HFF-Myc (cell line): ENCODE measurements at places on chromosomes 2 and 18.

DNA sequence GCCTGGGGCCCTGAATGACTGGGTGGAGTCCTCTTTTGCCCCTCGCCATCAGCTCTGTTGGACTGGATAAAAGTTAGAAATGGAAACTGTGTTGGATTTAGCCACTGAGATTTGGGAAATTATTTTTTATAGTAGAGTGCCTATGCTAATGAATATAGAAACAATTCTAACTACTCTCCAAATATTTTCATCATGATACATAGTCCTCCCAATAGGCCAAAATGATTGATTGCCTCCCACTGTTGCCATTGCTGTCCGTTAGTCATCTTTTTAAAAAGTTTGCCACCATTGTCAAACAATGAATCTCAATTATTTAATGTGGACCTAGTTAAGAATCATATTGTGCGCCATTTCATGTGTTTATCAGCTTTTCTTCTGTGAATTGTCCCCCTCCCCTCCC lies 417.0 kb downstream of the GALR1 start:
- DNase-seq = no peak

DNA sequence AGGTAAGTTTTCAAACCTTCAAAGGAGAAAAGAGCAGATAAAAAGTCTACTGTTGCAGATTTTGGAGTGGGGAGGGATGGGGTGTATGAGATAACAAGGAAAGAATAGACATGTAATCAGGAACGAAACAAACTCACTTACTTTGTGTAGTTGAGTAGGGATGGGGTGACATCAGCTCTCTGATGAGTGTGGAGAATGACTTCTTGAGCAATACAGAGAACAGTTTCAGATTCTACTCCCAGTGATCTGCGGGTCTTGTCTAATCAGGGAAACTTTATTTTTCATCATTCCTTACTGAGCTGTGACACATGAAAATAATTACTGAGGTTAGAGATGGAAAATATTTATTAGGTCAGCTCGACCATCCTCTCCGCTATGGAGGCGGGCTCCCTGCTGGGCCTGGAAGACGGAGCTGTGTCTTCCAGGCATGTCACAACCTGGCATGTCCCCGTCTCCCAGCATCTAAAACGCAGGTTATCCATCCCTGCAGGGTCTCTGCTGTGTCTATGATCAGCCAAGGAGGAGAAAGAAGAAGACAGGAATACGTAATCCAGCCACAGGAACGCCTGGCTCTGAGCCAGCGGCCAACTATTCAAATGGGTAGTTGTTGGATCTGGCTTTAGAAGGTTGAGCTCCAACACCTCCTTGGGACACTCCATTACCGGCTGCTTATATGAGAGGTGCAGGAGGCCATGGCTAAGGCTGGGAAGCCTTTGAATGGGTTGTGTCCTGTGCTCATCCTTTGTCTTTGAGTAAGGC lies 99.0 kb upstream of the SATB2 start:
- DNase-seq = no peak

- DNase-seq = no peak
Measured at GRCh38 chr2:105376789-105377240, 22.0 kb downstream of the FHL2 start.

DNA sequence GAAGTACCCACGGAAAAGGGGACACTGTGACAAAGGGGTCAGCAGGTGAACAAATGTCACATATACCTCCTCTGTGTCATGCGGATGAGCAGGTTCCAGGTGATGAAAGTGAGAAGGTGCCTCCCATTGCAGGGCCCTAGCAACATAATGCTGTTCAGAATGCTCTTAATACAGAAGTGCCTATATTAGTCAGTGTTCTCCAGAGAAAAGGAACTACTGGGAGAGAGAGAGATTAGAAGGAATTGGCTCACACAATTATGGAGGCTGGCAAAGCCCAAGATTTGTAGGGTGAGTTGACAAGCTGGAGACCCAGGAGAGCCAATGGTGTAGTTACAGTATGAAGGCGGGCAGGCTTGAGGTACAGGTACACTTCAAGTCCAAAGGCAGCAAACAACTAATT lies 98.1 kb upstream of the CDC42EP3 start:
- DNase-seq = no peak

DNA sequence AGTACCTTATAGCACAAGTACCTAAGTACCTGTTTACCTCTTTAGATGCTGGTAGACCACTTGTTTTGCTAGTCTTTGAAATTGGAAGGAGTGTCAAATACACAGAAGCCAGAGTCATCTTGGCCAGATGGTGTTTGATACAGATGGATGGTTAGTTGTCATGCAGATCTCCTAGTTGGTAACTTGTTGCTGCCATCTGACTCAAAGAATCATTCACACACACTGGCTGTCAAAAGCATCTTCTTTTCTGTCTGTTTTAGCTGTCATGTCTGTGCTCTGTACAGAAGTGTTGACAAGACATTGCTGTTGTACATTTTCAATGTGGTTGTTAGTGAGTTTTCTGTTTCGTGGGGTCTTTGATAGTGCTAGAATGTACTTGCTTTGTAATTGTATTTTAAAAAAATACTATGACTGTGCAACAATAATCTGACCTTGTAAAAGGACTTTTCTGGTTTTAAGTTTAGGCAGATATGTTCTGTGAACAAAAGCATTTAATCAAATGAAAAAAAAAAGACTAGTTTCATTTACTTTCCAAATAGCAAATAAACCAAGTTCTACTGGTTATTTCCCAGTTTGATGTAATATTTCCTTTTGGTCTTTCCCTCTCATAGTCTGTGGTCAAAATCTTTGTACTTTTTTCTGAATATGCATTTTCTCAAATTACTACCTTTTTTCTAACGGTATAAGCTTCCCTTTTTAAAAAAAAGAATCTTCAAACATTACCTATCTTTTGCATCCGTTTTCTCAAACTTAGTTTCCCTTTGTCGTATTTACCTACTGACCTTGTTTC lies 39.9 kb downstream of the TANK start:
- no peak for DNase-seq

DNA sequence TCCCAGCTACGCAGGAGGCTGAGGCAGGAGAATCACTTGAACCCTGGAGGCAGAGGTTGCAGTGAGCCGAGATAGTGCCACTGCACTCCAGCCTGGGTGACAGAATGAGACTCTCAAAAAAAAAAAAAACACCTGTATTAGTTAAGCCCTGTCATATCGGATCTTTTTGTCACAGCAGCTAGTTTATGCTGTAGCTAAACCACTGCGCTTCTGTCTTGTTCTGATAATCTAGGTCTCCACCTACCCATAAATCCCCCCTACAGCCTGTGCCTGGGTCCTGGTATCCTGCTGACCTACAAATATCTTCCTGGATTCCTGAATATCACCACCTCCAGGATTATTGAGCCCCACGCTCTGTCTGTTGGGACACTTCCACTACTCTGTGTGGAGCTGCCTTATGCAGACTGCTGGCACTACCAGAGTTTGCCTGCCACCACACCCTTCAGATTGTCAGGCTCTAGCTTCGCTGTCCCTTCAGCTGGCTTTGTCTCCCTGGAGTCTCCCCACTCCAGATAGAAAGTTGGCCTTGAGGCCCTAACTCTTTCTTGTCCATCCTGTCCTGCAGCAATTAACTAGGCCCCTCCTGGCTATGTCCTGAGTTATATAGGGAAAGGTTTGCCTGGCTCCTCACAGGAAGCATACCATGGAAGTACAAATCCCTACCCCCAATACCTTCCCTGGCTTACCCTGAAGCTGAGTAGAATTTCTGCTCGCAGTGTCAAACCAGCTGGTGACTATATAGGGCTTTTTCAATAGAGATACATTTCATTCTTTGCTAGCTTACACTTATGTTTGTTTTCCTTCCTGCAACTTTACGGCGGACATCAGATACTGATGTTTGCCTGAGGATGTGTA lies 136.0 kb upstream of the SERTAD2 start:
- DNase-seq = no peak

GRCh38 chr18:22241921-22242361 lies 72.6 kb downstream of the GATA6 start:
- no peak for DNase-seq

- DNase-seq = no peak
Measured at GRCh38 chr2:203596183-203596582, 61.1 kb upstream of the RAPH1 start.

DNA sequence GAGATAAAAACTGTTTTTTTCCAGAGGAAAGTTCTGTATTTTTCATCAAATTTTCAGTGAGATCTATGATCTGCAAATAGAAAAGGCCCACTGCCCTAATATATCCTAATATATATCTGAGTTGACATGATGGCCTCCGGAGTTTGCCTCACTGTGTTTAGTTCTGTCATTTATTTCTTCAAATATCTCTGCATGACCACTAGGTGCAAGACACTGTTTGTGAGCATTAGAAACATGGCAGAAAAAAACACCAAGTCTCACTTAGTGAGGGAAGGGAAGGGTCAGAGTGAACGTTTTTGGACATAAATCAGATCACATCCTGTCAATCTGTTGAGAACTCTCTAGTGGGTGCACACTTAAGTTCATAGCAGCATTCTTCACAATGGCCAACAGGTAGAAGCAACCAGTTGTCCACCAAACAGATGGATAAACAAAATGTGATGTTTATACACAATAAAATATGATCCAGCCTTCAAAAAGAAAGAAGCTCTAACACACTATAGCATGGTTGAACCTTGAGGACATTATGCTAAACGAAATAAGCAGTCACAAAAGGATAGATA lies 53.4 kb downstream of the SPIRE1 start:
- DNase-seq = no peak

- DNase-seq = no peak
Measured at GRCh38 chr18:9069601-9070000, 32.9 kb upstream of the NDUFV2 start.

DNA sequence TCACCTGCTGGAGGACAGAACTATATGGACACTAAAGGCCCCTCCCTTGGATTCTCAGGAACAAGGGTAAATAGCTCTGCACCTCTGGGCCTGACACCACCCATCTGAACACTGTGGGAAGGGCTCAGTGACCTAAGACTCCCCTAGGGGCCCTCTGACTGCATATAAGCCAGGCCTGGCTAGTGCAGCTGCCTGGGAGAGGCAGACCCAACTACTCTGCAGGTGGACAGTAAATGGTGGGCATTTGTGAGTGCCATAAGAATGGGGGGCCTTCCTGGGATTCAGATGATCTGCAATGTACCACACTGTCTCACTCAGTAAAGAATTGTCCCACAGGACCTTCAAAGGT lies 11.2 kb upstream of the WIPF1 start:
- DNase-seq = no peak

GRCh38 chr2:47422560-47422959 lies 19.6 kb downstream of the MSH2 start:
- no peak for DNase-seq

- DNase-seq = no peak
Measured at GRCh38 chr2:74831693-74832530, 2.0 kb upstream of the HK2 start.

DNA sequence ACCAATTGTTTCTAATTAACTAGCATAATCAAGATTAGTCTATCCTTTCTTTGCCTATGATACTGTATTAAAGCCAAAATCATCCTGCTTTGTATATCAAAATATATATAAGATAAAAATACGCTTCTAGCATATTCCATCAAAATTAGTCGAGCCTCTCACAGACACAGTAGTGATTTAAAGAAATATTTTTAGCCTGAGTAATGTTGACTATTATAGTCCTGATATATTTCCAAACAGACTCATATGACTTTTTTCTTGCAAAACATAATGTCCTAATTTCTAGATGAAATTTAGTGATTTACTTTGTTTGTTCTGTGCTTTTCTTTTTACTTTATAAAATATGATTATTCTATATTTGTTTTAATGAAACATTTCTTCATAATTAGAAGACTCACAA lies 30.9 kb downstream of the FAP start:
- DNase-seq = no peak

- no peak for DNase-seq
Measured at GRCh38 chr18:8224576-8224975, 384.7 kb upstream of the RAB12 start.

GRCh38 chr2:3642521-3643215 lies 15.3 kb upstream of the ALLC start:
- no peak for DNase-seq

DNA sequence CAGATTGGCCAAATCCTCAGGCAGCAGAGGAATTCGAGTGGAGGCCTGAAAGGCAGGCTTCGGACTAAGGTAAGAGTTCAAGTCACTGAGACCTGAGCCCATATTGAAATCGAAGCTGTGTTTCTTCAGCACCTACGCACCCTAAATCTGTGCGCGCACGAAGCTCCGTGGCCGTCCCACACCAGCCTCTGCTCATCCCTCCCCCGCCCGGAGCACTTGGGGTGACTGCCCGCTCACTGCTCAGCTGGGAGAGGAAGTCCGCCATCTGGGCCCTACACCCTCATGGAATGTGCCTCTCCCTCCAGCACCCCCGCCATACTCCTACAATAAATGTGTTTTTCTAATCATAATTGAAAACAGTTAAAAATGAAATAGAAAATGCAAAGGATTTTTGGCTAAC lies 734.5 kb downstream of the GALR1 start:
- DNase-seq = no peak

DNA sequence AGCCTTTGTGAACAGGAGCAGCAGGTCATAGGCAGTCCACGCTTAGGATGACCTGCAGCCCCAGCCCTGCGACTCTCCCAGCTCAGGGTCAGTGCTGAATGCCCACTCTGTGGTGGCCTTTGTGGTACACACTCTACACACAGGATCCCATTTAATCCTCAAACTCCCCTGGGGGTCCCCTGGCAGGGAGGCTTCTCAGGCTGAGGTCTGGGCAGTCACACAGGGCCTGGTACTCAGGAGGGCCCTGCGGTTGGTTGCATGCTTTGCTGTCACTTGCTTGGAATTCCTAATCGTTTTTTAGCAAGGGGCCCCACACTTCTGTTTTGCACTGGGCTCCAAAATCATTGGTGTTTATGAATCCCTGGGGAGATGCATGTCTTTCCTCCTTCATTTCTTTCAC lies 113.0 kb downstream of the EML6 start:
- DNase-seq = no peak

DNA sequence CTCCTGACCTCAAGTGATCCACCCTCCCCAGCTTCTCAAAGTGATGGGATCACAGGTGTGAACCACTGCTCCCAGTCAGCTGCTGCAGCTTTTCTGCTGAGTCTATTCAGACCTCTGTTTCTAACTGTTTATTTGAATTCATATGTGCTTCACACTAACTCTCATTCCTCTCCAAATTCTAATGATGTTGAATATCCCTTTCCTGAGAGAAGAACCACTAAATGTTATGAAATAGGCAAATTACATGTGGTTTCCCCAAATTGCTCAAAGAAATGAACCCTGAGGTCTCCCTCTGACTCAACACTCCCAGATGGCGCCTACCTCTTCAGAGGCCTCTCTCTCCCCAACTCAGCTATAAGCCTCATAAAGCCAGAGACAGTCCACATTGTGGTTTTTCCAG lies 98.6 kb downstream of the IRS1 start:
- DNase-seq = peak; percentile 65
